Activated effector memory CD4-positive, alpha-beta T cell treated with anti-CD3 and anti-CD28 coated beads, Interleukin-2, amount 50 U/mL, for 16 hours (primary cell): ENCODE measurements at places on chromosomes 6 and 20.

GRCh38 chr6:43495409-43495941 is 14.7 kb downstream of the LRRC73 start:
- no peak for DNase-seq

DNA sequence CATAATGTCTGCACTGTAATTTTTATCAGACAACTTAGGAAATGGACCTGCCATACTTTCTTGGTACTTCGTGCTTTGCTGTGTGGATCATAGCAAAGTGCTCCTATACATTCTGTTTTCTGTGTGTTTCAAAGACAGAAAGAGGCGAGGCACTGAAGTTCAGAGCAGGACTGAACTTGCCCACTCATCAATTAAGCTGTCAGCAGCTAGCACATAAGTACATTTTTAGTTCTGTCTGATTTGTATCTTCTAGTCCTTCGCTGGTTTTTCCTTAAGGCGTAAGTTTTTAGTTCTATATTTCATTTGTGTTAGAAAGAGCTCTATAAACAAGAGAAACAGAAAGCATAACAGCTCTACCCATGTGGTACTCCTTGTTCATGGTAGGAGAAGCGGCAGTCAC is 42.1 kb downstream of the MAP3K4 start:
- DNase-seq: no peak

- no peak for DNase-seq
These were observed 36.4 kb downstream of the RIPOR3 start for GRCh38 chr20:50654904-50655303.

DNA sequence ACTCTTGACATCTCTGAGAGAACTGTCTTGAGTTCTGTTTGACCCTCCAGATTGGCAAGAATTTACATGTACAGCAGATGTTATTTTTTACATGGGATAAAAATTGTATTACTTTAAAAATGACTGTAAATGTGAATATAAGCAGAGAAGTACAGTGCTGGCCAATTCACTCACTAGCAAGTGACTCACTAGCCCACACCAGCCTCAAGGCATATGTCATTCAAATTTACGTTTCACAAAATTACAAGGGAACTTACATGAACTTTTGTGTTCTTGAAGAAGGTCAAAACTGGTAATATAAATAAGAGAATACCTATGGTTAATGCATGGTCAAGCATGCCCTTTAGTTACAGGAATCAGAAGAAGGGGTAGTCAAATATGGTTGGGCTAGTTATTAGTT is 54.0 kb upstream of the HMGCLL1 start:
- no peak for DNase-seq

DNA sequence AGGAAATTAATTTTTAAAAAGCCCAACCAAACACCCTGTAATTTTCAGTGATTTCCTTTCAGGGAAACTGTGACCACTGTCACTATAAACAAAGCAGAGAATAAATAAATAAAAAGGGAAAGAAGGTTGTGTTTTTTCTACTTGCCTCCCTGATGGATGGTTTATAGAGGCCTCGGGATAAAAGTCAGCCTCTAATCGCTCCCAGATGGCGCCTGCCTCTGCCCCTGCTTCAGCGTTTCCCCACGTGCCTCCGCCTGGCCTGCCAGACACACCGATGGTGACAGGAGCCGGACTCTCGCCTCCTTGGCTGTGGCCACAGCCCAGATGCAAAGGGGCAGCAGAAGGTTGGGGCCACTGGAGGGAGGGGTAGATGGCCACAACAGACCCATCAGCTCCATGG is 327.7 kb downstream of the CDC5L start:
- DNase-seq: no peak

DNA sequence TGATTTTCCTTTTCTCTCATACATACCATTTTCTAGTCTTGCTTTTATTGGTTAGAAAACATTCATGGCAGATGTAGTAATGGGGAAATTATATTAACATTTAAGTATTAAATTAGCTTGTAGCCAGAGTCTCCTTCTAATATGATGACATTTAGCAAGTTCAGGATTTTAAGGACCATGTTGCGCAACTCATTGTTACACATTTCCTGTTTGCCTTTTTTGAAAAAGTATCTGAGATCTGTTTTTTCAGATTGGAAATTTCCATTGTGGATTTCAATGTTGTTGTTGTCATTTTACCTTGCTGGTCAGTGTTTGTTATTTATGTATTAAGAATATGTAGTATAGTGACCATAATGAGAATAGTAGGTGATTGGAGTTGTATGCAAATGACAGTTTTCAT is 38.7 kb downstream of the CDKAL1 start:
- DNase-seq: no peak

DNA sequence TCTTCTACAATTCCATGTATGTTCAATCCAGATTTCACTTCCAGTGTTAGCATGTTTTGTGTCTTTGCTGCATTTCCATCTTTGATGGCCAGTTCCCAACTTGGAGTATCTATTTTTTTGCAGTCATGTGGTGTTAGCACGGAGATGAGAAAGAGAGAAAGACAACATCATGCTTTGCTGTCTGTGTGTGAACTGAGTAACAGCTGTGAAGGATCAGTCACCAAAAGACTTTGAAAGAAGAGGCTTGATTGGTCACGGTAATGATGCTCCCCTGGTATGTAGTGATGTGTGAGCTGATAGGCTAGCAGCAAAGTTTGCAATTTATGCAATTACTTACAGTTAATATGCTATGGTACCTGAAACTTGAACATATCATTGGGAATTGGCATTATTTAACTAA is 731.3 kb upstream of the NRSN1 start:
- DNase-seq: no peak

DNA sequence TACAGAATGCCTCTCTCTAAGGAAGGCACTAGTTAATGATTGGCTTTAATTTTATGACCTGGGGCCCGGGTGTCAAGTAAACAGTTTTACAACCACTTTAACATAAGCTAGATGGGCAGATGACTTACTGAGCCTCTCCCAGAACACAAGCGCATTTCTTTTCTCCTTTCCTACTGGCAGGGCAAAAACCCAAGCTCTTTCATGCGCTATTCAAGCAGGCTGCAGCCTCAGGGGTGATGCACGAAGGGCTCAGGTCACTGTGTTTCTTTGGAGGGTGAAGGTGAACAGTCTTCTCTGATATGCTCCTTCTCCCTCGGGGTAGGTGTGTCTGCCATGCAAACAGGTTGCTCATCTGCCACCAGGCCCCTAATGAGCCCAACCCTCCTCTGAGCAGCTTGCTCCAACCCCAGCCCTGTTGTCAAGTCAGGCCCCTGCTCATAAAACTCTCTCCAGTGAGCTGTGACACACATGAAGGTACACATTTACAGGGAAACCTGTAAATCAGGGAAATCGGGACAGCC is 73.5 kb upstream of the CDH4 start:
- no peak for DNase-seq

- no peak for DNase-seq
These were observed 133.9 kb downstream of the HIVEP2 start for GRCh38 chr6:142810952-142811514.

DNA sequence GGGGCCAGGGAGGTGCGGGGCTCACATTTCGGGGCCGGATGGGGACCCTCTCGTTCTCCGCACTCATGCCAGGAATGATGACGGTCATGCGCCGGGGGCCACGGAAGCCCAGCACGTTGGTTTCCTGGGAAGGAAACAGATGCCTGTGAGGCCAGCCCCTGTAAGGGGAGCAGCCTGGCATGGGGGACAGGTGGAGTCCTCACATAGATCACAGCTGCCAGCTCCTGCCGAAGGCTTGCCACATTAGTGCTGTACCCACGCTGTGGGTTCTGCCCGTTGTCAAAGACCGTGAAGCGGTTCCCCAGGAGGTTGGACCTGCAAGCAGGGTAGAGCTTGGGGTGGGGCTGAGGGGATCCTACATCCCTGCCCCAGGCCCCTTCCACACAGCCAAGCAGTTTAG is 6.7 kb upstream of the TEAD3 start:
- DNase-seq: no peak

- DNase-seq: no peak
These were observed 97.6 kb upstream of the STMND1 start for GRCh38 chr6:17004269-17004668.

- peak; percentile 84 for DNase-seq
These were observed at the start of gene C6orf62 for GRCh38 chr6:24719125-24719971. Gene C6orf62, minus strand, starts transcription at chr6:24719154. Its CDS starts 486 bp downstream, at chr6:24718668.

DNA sequence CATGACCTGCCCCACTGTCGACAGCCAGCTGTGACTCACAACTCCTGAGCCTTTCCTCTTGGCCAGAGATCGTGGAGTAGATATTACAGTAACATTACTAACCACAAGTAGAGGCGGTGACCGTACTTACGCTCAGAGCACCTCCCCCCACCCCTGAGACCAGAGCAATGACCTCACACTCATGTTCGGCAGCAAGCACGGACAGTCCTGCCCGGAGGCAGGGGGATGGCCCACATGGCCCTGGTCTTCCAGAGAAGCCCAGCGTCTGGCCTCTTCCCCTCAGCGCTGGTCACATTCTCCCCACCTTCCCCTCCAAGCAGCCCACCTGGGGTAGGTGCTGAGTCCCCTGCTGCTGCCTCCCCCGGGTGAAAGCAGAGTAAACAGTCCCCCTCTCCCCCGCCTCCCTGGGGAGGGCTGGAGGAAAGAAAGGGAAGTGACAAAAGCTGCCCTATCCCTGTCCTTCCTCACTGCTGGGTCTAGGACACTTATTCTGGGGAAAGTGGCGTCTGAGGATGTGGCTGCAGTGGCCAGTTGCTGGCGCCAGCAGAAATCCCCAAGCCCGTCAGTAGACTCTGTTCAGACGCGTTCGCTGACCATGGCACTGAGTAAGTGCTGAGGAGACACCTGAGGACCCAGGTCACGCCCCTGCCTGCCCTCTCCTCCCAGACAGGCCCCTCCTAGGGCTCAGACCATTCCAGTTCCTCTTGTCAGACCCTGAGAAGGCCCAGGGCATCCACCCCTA is 68.5 kb downstream of the MRPL14 start:
- no peak for DNase-seq

DNA sequence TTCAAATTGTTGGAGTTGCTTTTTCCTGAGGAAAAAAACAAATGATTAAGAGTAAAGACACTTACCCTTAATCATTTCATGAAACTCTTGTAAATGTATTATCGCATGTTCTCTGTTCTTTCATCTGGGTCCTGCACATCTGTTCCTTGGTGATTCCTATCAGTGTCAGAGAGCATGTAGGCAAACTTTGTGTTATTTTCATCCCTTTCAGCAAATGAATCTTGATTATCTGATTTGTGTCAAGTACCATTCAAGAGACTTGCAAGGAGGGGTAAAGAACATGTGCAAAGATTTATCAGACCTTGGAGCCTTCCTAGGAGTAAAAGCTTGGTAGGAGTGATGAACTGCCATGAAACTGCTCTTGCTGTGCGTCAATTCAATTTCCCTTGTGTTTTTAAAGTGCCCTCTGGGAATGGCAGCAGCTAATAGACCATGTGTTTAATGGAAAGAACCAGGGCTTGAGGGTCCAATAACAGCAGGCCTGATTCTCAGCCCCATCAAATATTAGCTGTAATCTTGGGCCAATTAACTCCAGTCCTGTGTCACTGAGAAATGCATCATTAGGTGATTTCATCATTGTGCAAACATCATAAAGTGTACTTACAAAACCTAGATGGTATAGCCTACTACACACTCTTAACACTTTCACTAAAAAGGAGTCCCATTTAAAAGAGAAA is 118.9 kb upstream of the CEP85L start:
- DNase-seq: no peak

DNA sequence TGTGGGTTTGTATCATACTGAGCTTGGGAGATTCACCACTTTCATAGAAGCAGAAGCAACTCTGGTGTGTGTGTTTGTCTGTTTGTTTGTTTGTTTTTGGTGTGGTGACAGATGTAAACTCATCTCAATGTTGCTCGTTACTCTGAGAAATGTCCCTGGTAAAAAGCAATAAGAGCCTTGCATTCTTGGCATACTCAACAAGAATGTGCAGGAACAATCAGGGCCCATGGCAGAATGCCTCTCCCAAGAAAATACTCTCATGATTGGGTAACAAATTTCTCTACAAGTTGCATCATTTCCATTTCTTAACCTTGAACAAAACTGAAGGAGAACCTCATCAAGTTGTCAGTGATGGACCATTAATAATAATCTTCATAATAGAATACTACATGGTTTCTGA is 43.0 kb upstream of the PKHD1 start:
- DNase-seq: no peak

GRCh38 chr6:28496099-28496779 is 19.4 kb downstream of the GPX6 start:
- DNase-seq: no peak

- DNase-seq: no peak
These were observed 75.3 kb upstream of the RIPOR2 start for GRCh38 chr6:25010902-25011625.

DNA sequence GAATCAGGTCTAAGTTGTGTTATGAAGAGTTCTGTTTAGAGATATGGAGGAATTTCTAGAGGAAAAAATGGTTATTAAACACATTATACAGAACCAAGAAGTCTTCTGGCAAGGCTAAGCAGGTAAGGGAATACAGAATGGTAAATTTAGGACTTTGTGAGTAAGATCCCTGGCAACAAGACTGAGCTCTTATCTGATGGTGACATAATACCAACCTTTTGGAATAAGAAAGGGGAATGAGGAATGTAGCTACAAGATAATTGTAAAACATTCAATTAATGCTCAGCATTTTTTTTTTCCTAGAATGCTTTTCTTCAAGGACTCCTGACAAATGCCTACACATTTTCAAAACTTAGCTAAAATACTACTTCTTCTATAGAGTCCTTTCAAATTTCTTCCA is 51.8 kb downstream of the CYB5R4 start:
- no peak for DNase-seq

GRCh38 chr6:144901412-144901811 is 616.3 kb downstream of the UTRN start:
- no peak for DNase-seq

- DNase-seq: peak; percentile 81
These were observed 64.4 kb downstream of the TRERF1 start for GRCh38 chr6:42387336-42387735.

- DNase-seq: no peak
These were observed 35.3 kb downstream of the CHMP4B start for GRCh38 chr20:33846291-33846935.

GRCh38 chr6:25971187-25971821 is 8.7 kb downstream of the TRIM38 start:
- DNase-seq: no peak

- DNase-seq: no peak
These were observed 128.8 kb upstream of the PDE7B start for GRCh38 chr6:135722679-135723078.

DNA sequence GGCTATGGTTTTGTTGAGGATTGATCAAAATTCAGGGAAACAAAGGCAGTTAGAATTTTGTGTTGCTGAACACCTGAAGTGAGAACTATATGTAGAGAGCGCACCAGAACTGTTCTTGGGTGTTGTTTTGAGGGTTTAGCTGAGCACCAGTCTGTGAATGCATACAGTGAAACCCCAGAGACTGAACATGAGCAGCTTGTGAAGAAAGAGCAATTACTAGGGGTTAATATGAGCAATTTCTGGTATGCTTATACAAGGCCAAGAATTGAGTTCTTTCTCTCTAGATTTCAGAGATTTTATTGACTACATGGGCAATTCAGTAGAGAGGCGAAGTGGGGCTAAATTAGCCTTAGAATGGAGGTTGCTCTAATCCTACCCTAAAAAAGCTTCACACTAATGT is 93.9 kb downstream of the CD2AP start:
- no peak for DNase-seq

- no peak for DNase-seq
These were observed 13.0 kb downstream of the ZC3H12D start for GRCh38 chr6:149471801-149472200.

- DNase-seq: no peak
These were observed 160.4 kb upstream of the PRDM1 start for GRCh38 chr6:105925706-105926105.

- DNase-seq: no peak
These were observed 43.1 kb upstream of the FOXP4 start for GRCh38 chr6:41502917-41503671.

- no peak for DNase-seq
These were observed 1.9 kb upstream of the NR2E1 start for GRCh38 chr6:108163644-108164542.
